ENCODE measurements at places on chromosomes 3 and 15.

GRCh38 chr15:80106051-80106450, 46.6 kb downstream of the ZFAND6 start:
- no peak for DNase-seq

- no peak for DNase-seq
Observed at GRCh38 chr3:29067007-29067406, 213.9 kb upstream of the RBMS3 start.

GRCh38 chr3:20154078-20154477, 31.9 kb downstream of the SGO1 start:
- DNase-seq = no peak

DNA sequence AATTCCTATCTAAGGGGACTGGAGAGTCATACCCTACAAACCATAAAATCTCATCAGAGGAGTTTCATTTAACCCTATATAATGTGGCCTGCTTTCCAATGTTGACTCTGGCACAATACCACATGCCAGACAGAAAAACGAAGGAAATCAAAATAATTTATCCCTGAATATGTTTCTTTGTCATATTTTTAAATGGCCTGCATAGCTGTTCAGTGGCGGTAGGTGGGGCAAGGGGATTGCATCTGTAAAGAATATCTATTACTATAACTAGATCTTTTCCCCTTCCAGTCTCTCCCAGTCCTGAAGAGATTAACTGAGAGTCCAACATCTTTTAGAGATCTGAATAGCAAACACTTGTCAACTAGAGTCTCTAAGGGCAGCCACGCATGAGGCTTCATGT, 278.1 kb upstream of the CTNNB1 start:
- DNase-seq = no peak

- no peak for DNase-seq
Observed at GRCh38 chr15:66285533-66286280, 7.7 kb upstream of the DIS3L start.
